K562 (cell line): ENCODE measurements at places on chromosomes 2 and 18. TPM values are rescaled to one million over a fixed set of nuclear protein-coding genes. Genes with fewer than 3 reads are reported as not detected.

Gene GRB14
- polyA plus RNA-seq = not detected in 2 replicates

Gene FBXO15
- polyA plus RNA-seq = 0.08 and 0.11 TPM in 2 replicates

Gene RETSAT
- polyA plus RNA-seq = 13.8 and 16.5 TPM in 2 replicates

Gene NHEJ1
- 9.3 and 11.6 TPM in 2 replicates for polyA plus RNA-seq

Gene PTPRN
- 0.98 and 1.3 TPM in 2 replicates for polyA plus RNA-seq

Gene CSRNP3
- polyA plus RNA-seq = not detected in 2 replicates

DNA sequence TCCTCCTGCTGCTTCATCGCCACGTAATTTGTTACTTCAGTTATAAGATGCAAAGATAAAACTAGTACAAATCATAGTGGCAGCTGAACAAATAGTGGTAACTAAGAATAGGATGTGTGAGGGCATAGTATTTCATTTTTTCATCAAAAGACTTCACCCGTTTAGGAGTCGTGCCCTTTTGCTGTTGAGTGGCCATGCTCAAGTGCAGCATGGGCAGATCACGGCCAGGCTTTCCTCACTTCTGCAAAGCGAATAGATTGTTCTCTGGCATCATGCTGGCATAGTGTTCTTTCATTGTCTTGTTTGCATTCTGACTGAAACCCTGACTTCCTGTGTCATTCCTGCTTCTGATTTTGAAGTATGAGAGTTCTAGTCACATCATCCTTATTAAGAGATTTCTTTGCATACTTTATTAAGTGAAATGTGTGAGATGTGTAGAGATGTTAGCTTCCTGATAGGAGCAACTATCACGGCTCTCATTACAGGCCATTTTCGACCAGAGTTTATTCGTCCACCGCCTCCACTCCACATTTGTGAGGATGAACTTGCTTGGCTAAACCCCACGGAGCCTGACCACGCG lies 11.8 kb downstream of the CNOT11 start:
- H3K36me3 ChIP-seq = peaks cover 89% of the 10 kb centered on the region
- DNase-seq = no peak
- no peak overlapping the region for H3K4me3 ChIP-seq
- no peaks in the 10 kb centered on the region for H3K27me3 ChIP-seq
- H3K27ac ChIP-seq = no peak overlapping the region

GRCh38 chr2:168649105-168649504 lies 153.3 kb upstream of the NOSTRIN start:
- no peak overlapping the region for H3K4me3 ChIP-seq
- no peaks in the 10 kb centered on the region for H3K4me1 ChIP-seq
- no peak overlapping the region for H3K27ac ChIP-seq
- no peaks in the 10 kb centered on the region for H3K27me3 ChIP-seq
